ENCODE measurements at places on chromosomes 2 and 18.

DNA sequence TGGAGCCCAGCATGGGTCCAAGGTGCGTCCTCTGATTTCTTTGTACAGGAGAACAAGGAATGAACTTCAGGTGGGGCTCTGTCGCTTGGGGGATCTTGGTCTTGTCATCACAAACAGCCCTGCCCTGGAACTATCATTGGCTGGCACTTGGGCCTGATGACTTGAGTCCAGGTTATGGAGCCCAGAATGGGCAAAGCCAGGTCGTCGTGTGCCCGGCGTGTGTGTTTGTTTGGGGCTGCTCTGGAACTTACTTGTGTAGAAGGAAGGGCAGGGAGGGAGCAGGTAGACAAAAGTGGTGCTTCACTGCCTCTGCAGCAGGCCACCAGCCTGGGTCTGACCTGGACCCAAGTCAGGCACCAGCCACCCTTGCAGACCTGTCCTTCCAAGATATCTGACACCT is 306.3 kb upstream of the HS6ST1 start:
- no peak for DNase-seq

GRCh38 chr2:27954771-27955383 is 64.3 kb downstream of the BABAM2 start:
- DNase-seq = peak; percentile 91

DNA sequence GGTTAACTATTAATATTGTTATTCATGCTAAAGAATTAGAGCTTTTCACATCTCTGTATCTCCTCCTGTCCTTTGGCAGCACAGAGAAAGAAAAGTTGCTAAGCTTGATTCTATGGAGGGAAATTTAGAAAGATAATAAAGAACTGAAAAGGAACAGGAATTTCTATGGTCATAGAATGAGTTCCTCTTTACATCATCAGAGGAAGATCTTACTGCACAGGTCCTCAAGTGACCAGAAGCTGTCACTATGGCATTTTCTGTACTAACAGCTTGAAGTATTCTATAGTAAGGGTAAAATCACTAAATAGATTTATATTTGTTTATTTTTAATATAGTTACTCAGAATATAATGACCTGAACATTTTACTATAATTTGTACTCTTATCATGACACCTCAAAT is 6.0 kb upstream of the PRKD3 start:
- no peak for DNase-seq

GRCh38 chr2:168044176-168044575 is 203.2 kb downstream of the STK39 start:
- no peak for DNase-seq

DNA sequence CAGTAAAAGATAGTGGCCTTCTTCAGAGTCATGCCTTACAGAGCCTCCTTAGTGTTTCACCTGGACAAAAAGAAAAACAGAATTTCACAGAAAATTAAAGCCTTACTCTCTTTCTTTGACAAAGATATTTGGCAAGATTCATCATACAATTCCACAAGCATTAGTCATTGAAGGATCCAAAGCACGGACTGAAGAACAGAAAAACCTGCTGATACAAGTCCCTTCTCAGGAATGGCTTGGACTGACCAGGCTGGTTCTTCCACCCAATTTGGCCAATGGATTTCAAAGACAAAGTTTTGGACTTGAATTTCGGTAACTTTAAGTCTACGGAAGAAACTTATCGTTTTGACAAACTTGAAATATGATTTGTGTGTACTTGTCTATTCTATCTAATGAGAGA is 39.1 kb upstream of the GALNT3 start:
- DNase-seq = no peak

DNA sequence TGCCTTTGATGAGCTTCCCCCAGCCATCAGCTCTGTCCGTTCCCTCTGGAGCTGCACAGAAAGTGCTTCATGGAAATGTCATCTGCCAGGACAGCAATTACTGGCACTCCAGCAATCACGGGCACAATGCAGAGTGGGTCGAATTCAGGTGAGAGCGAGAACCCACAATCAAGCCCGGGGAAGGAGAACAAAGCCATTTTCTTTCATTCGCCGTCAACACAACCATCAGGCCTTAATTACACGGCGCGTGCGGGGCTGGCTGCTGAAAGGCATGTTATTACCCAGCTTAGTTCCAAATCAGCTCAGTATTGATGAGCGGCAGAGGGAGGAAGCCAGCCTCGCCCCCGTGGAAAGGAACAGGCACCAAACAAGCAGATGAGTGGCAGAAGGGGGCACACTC is 143.9 kb downstream of the MYT1L start:
- no peak for DNase-seq

DNA sequence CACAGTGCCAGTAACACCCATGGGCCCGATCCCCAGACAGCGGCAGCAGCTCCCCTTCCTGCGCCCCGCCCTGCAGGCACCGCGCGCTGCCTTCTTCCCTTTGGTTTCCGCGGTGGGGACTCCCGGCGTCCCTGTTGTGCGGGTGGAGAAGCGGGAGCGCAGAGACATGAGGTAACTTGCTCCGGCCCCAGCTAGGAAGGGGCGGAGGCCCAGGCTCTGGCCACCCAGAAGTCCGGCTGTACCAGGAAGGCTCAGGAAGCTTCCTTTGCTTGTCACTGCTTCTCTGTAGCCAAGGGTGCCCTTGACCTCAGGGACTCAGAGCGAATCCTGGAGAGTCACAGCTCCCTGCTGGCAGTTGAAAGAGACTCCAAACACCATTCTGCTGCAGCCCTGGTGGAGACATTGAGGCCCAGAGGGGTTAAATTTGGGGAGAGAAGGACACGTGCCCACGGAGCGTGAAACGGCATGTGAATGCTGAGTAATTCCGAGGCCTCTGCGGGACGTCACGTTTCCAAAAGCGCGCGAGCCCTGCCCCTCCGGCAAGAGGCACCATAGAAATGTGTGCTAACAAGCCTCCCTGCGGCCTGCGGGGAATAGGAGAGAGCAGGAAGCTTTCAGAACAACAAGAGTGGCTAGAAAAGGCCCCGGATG is 6.7 kb upstream of the ADCY3 start:
- DNase-seq = no peak

DNA sequence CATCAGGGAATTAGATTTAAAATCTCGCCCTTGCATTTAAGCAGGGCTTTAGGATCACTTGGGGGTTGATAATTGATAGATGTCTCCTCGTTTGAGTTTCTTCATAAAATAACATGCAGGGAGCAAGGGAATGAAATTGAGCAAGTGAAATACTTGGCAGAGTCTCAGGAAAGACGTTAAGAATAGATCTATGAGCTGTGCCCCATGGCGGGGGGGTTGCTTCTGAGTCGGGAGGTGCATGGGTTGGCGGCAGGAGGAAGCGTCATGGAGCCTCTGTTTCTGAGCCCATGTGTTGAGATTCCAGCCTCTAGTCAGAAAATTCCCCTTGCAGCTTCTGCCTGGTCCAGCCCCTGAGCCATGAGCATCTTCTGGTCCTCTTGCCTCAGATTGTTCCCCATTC is 82.0 kb downstream of the APOB start:
- DNase-seq = no peak

GRCh38 chr2:162245061-162245460 is 1.8 kb upstream of the FAP start:
- DNase-seq = no peak

DNA sequence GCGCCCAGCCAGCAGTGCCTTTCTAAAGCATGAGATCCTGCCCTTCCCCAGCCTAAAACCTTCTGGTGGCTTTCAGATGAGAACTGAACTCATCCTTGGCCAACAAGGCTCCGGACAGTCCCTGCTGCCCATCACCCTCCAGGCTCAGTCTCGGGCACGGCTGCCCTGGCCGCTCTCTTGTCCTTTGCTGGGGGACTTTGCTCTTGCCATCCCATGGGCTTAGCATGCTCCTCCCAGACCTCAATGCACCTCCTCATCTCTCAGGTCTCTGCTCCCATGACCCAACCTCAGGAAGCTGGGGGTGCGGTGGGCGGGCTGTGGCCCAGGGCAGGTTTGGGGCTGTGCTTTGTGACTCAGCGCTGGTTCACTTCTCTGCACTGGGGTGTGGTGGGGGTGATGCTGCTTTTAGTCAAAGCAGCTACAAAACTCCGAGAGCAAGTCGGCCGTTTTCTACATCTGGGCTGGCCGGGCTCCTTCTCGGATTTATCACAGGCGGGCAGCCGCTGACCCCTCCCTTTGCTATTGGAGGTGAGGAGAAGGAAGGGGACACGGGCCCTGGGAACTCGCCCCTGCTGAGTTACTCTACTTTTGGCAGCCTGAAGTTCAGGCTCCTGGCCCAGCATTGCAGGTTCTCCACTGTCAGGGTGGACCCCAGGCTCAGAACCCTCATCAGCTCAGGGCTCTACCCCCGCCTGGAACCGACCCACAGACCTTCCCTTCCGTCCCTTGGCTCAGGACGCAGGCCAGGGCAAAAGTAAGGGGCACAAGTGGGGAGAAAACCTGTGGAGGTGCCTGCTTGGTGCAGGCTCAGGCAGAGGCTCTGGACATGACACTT is 90.6 kb upstream of the TAF1B start:
- DNase-seq = peak; percentile 35

DNA sequence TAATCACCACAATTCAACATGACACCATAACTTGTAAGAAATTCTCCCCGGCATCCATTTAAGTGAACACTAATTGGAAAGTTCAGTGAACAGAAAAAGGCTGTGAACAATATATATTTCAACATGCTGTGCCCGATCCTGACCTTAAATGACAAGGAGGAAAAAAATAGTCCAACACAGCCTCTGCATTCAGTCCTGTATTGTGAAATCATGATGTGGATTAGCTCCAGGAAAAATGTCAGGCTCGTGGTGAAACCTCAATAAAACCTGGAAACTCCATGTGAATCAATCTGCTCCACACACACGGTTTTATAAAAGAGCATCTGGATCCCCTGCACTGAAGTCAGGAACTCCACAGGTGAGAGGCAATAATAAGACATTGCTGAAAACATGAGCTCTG is 145.4 kb upstream of the SPOPL start:
- DNase-seq = peak; percentile 4

- DNase-seq = no peak
Measured at GRCh38 chr18:32435631-32436500, 34.8 kb downstream of the GAREM1 start.

DNA sequence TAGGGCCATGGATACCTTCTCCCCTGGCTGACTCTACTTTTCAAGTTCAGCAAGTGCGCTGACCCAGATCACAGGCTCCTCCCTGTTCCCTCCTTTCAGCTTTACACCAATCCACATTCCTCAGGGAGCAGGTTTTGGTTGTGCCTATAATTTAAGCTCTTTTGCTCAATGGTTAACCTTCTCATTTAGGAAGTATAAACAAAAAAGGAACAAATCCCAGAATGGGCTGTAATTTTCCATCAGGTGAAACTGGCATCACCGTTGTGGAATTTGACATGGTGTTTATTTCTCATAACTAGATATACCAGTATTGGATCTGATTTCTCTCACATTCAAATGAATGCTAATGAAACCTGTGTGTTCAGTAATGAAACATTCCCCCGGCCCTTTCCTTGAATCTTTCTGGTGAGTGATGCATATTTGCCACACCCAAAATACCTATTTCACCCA is 13.6 kb downstream of the STRN start:
- no peak for DNase-seq

DNA sequence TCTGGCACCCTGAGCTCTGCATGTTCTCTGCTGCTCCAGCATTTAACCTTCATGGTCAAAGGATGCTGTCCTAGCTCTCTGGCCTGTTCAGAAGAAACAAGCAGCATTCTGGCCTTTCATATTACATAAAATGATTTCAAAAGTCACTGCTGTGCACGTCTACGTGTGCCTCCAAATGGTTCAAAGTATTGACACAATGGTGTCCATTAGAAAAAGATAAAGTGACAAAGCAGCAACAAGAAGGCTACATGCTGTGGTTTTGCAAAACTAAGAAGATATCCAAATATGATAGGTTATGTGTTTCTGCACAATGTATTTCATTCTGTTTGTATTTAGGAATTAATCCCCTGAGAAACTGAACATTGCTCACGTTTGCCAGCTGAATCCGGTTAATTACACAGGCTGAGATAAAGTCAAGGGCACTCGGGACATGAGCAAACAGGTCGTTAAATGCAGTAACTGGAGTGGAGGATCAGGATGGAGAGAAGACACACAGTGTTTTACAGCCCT is 258.5 kb downstream of the DOK6 start:
- DNase-seq = no peak

- no peak for DNase-seq
Measured at GRCh38 chr2:9258953-9259399, 52.4 kb downstream of the ASAP2 start.

DNA sequence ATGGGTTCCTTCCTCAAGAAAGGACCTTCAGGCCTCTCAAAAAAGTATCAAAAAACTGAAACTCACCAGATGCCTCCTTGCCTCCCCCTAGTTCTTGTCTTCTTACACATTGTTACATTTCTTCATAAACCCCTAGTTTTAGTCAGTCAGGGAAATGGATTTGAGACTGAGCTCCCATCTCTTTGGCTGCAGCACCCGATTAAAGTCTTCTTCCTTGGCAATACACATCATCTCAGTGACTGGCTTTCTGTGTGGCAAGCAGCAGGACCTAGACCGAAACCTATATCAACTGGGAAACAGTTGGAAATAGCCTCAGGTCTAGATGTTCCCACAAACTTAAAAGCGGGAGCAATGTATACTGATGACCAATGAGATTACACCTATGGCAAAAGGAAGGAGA is 512.2 kb upstream of the PKDCC start:
- DNase-seq = no peak

GRCh38 chr2:181169503-181169902 is 189.1 kb downstream of the UBE2E3 start:
- DNase-seq = no peak

GRCh38 chr2:201237486-201238123 is 22.7 kb upstream of the CASP8 start:
- DNase-seq = no peak

- no peak for DNase-seq
Measured at GRCh38 chr2:105380432-105381100, 18.3 kb downstream of the FHL2 start.

GRCh38 chr2:217142649-217143266 is 282.9 kb upstream of the TNP1 start:
- peak; percentile 12 for DNase-seq

DNA sequence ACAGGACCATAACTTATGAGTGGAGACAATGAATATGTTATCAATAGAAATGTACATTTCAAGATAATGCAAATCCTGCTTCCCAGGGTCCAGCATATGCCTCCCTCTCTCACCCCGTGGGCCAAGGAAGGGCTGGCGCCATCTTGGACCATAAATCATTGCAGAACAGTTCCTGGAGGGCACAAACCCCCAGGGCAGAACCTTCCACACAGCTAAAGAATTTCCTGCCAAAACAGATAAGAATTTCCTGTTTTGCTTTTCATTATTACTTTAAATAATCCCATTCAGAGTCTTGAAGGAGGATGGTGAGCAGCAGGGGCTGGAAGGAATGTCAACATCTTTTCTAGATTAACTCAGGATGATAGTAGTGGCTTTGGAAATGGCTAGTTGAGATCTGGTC is 53.7 kb downstream of the EHD3 start:
- DNase-seq = peak; percentile 36

GRCh38 chr2:223697892-223698645 is 95.9 kb upstream of the SCG2 start:
- no peak for DNase-seq

DNA sequence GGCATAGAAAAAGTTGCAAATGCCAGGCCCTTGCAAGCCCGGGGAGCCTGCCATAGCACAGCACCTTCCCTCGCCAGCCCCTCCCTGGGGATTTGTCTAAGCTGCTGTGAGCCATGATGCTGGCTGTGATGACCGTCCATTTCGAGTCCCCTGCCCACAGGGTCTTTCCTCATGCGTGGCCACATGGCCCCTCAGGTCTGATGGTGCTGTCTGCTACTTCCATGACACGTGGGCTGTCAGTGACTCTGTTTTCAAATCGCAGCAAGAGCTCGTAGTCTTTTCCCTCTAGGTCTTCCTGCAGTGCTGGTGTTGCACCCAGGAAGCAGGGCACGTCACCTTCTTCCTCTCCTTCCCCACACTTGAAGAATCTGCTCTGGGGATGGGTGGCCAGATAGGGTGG is 15.5 kb upstream of the GNAL start:
- DNase-seq = no peak

All from HFF-Myc (cell line).